ENCODE measurements at places on chromosomes 3 and 15. TPM values are rescaled to one million over a fixed set of nuclear protein-coding genes. Genes with fewer than 3 reads are reported as not detected.

SPESP1 gene
- 1.2 TPM for total RNA-seq

ST6GAL1 gene
- total RNA-seq = 26.8 TPM

CDCP1 gene
- 85.6 TPM for total RNA-seq

KIF15 gene
- total RNA-seq = 2.7 TPM

TRIM42 gene
- total RNA-seq = not detected

SPTSSB gene
- total RNA-seq = 50.2 TPM

CCDC54 gene
- total RNA-seq = not detected

DNA sequence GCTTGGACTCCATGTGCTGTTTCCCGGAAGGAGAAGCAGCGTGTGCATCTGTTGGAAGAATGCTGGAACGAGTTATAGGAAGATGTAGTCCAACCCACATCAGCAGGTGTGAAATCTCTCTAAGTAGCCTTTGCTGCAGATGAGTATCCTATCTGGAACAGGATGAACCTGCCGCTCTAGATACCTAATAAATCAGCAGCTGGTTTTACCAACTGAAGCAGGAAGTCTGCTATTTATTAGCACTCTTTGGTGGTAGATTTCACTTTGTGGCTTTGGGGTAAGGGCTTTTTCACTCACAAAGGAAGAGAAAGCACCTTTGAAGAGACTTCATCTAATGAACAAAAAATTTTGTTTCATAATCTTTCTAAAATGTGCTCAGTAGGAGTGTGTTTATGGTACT is 66.4 kb downstream of the DCUN1D1 start:
- no peak for DNase-seq

DNA sequence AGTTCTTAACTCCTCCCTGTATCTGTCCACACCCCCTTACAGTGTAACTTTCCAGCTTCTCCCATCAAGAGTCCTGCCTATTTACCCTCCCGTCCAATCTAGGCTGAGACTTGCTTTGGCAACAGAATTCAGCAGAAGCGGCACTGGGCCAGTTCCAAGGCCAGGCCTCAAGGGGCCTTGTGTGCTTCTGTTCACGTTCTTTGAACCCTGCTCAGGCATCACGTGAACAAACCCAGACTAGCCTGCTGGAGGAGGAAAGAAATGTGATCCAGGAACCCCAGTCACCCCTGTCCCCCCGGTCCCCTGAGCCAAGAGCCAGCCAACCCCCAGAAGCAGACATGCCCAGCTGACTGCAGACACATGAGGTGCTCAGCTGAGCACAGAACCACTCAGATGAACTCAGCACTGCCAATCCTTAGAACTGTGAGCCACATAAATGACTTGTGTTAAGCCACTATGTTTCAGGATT is 76.1 kb upstream of the DCLK3 start:
- no peak for DNase-seq

- no peak for DNase-seq
Measured at GRCh38 chr3:174547801-174548435, 311.2 kb upstream of the NAALADL2 start.

DNA sequence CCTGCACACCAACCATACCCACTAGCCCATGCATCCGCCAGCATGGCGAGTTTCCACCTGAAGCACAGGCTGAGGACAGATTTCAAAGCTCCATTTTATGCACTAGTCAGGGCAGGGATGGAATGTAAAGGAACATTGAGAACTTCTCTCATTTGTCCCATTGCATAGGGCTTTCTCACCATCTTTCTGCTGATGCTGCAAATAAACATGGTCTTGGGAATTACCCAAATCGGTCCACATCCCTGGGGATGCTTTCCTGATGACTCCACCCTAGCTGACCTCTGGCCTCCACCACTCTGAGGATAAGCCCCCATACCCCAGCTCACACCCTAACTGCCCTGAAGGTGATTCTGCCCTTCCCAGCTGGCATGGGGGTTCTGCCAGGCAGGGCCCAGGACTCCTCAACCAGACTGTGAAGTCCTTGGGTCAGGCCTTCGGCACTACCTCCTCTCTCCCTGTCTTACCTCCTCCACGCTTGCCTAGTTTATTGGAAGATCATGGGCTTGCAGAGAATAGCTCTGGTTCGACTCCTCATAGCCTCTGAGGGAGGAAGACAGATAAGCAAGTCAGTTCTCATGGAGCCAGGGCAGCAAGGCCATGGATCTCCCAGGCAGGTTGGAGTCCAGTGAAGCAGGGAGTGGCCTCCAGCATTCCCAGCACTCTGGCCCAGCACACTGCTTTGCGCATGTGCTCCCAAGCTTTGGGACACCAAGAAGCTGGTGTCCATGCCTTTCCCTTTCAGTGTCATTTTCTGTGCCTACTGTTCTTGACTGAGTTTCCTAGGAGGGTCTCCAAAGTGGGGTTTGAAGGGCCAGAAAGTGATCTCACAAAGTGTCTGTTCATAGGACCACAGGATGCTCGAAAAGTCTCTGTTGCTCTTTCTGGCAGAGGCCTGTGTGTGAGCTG is 27.6 kb upstream of the XYLB start:
- no peak for DNase-seq

DNA sequence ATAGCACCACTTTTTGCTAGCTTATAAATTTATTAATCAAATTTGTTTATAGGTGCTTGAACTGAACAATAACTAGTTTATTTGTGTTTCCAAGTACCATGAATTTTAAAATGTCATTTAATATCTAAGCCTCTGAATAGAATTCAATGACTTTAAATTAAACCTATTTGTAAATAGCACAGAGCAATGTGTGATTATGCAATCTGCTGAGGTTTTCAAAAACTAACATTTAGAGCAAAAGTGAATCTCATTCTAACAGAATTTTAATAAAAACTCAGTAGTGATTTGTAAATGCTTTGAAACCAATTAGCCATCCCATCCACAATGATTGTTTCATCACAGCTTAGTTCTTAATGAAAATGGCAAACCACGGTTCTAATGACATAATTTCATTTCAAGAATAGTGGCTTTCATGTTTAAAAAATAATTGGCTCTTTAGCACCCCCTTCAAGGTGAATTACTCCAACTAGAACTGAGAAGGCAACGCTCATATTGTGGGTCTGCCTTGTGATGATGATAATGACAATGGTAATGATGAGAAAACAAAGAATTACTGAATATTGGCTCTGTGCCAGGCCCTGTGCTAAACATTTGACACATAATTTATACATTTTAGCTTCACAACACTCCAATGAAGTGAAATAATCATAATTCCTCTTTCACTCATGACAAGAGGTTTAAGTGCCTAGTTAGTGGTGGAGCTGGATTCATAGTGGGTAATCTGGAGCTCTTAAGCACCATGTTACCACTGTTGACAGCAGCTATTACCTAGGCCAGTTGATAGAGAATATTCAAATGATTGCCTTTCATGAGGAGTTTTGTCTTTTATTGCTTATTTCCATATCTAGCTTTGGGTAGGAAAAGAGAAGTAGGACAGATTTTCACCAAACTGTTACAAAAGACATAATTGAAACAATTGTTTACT is 145.7 kb downstream of the RBMS3 start:
- DNase-seq = no peak

- DNase-seq = no peak
Measured at GRCh38 chr3:45612918-45613602, 18.5 kb downstream of the LIMD1 start.

- peak; percentile 62 for DNase-seq
Measured at GRCh38 chr3:27134171-27134796, 234.9 kb downstream of the NEK10 start.

DNA sequence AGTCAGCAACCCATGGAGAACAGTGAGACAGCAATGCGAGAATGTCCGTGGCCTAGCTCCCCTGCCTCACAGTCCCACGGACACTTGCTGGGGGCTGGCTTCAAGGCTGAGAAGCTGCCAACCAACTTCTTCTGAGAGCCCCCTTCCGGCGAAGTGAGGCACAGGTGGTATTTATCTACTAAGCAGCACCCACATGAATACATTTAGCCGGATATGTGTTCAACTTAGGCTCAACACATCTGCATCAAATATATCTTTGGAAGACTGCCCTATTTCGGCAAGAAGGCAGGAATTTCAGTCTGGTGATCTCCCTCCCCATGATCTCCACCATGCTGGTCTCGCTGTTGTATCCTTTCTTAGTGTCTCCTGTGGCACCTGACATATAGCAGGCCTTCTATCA is 340.9 kb upstream of the NR2E3 start:
- no peak for DNase-seq

DNA sequence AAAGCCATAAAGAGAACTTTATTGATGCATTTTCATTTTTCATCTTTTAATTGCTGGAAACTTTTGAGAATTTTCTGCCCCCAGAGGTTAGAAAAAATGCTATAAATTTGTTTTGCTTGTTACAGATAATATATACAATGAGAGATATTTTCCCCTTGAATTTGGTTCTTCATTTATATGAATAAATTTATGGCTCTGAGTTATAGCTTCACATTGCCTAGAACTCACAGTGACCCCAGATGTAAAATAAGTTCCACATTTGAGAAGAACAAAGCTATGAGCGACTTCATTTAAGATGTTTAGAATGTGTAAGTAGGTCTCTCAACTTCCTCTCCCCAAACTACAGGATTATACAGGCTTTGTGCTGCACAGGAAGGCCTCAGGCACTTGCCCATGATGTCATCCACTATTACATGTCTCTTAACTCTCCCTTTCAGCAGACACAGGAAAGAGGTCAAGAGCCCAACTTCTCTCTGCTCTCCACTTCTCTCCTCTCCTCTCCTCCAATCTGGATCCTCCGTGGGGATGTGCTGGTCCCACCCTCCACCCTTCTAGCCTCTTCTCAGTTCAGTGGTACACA is 92.8 kb downstream of the DUT start:
- DNase-seq = no peak

DNA sequence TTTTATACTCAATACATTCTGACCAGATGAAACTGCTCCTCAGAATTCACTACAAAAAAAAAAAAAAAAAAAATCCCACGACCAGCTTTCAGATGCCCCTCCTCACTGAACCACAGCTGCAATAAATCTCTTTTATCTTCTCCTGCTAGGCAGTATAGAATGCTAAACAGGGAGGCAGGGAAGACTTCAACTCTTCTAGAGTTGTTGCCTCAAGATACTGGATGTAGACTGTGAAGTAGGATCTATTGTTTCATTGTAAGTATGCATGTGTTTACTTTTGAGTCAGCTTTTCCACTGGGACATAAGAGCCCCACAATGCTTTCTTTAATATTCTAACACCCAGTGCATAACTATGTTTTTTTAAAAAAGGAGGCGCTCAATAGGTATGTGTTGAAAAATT is 401.4 kb downstream of the TBL1XR1 start:
- no peak for DNase-seq

DNA sequence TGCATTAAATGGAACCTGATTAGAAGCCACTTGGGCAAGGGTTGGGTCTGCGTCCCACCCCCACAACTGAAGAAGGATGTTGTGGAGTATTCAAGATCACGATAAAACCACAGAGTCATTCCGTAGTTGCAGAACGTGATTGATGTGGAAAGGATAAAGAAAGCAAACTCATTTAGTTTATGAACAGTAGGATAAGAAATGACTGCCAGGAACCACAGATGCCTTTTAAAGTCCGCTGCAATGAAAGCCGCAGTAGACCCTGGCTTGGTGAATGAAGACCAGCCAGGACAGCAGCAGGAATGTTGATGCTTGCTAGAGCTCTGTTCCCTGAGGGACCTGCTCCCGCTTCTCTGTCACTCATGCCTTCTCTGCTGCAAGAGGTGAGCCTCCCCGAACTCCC is 111.5 kb downstream of the GABRG3 start:
- no peak for DNase-seq

- no peak for DNase-seq
Measured at GRCh38 chr15:66269326-66270090, 16.0 kb upstream of the MEGF11 start.

DNA sequence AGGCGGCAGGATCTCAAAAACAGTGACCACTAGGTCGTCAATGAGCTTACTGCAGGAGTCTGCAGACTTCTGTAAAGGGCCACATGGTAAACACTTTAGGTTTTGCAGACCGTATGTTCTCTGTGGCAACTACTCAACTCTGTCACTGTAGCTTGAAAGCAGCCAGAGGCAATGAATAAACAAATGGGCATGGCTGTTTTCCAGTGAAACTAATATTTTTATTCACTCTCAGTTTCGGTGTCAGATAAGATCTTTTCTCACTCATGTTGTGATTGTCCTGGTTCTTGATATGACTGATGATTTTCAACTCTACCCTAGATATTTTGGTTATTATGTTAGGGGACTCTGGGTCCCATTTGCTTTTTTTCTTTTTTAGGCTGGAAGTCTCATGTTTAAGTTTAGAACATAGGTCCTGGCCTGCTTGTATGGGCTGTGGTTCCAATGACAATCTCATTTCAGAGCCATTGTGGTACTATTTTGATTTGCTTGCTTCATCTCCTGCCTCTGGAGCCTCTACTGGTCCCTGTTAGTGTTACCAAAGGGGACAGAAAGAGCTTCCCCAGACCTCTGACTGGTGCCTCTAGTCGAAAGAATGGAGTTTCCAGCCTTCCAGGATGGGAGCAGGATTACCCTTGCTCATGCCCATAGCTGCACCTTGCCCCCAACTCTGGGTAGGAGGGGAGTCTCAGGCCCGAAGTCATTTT is 222.0 kb downstream of the STT3B start:
- no peak for DNase-seq

GRCh38 chr15:58639992-58640391 is 109.5 kb downstream of the ADAM10 start:
- no peak for DNase-seq

GRCh38 chr3:46102059-46102779 is 74.9 kb upstream of the XCR1 start:
- DNase-seq = no peak

DNA sequence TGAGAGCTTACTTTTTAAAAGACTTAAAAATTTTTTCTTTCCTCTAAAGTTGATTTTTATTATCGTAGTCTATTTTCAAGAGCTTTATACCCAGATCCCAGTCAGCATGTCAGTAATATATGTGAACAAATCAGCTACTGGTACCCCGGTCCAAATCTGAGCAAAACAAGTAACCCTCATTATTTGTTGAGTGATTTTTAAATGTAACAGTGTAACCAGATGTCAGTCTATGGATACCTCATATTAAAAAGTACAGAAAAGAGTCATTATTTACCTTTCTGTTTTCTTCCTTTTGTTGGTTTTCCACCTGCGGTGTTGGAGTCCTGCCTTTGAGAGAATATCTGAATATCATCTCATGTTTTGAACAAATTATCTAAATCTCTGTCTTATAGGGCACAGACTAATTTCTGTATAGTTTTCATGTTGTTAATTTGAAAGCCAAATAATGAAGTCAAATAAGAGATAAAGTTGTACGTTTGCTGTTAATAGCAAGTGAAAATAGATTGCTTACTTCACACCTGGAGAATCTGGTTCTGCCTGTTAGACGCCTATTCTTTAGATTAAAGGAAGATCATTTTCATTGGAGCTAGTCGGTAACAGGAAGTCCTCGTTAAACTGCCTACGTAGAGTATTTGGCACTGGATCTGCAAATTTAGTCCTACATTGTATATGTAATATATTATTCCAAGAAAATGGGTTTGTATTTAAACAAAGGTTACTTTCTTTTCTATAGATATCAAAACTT is at the start of gene STX19:
Gene STX19 (minus strand): TSS at position 505 of the 745 bp plus-strand sequence. CDS start 13,328 bp downstream, outside the sequence.
- no peak for DNase-seq
